Myometrial cell (primary cell): ENCODE measurements at places on chromosomes 16 and 17. TPM values are rescaled to one million over a fixed set of nuclear protein-coding genes. Genes with fewer than 3 reads are reported as not detected.

INCA1 gene
- total RNA-seq, result under 0.01 and 0.53 TPM in 2 replicates

DNAH17 gene
- not detected in 2 replicates for total RNA-seq

GDPD3 gene
- 0.89 and 2.9 TPM in 2 replicates for total RNA-seq

ZNF385C gene
- total RNA-seq, result not detected in 2 replicates

SLC6A2 gene
- not detected in 2 replicates for total RNA-seq

NACA2 gene
- total RNA-seq, result not detected in 2 replicates

KRTAP4-5 gene
- total RNA-seq, result not detected in 2 replicates

SBK1 gene
- total RNA-seq, result 0.58 TPM in 1 of 2 replicates, not detected in the other

TEKT3 gene
- 0.53 TPM in 1 of 2 replicates, not detected in the other for total RNA-seq

TMC5 gene
- total RNA-seq, result not detected in 2 replicates

HAS3 gene
- total RNA-seq, result under 0.01 TPM in 1 of 2 replicates, not detected in the other

CA7 gene
- total RNA-seq, result not detected in 2 replicates

LIG3 gene
- total RNA-seq, result 26.2 and 48.2 TPM in 2 replicates

USP7 gene
- total RNA-seq, result 31.5 and 36.0 TPM in 2 replicates

MPDU1 gene
- 280 and 394 TPM in 2 replicates for total RNA-seq

KRTAP1-5 gene
- total RNA-seq, result 15.4 and 18.2 TPM in 2 replicates

NOG gene
- total RNA-seq, result 0.18 TPM in 1 of 2 replicates, not detected in the other

CDK5R1 gene
- 0.58 and 0.89 TPM in 2 replicates for total RNA-seq

HOXB9 gene
- 0.71 TPM in 1 of 2 replicates, not detected in the other for total RNA-seq

CLEC3A gene
- total RNA-seq, result not detected in 2 replicates

HOXB2 gene
- 16.7 and 20.8 TPM in 2 replicates for total RNA-seq

PLA2G10 gene
- total RNA-seq, result not detected in 2 replicates

ANKFN1 gene
- not detected in 2 replicates for total RNA-seq

SLC13A2 gene
- not detected in 2 replicates for total RNA-seq

CDR2L gene
- 26.4 and 34.0 TPM in 2 replicates for total RNA-seq

TMEM235 gene
- total RNA-seq, result not detected in 2 replicates

MT1H gene
- 6.9 and 10.5 TPM in 2 replicates for total RNA-seq

CALB2 gene
- not detected in 2 replicates for total RNA-seq

TM4SF5 gene
- total RNA-seq, result not detected in 2 replicates

DCAF7 gene
- 28.3 and 34.4 TPM in 2 replicates for total RNA-seq

FOXN1 gene
- not detected in 2 replicates for total RNA-seq

PMFBP1 gene
- total RNA-seq, result 1.2 TPM in 1 of 2 replicates, not detected in the other

OR1A1 gene
- total RNA-seq, result not detected in 2 replicates
